ENCODE measurements at places on chromosomes 1 and 21. TPM values are rescaled to one million over a fixed set of nuclear protein-coding genes. Genes with fewer than 3 reads are reported as not detected.

DNA sequence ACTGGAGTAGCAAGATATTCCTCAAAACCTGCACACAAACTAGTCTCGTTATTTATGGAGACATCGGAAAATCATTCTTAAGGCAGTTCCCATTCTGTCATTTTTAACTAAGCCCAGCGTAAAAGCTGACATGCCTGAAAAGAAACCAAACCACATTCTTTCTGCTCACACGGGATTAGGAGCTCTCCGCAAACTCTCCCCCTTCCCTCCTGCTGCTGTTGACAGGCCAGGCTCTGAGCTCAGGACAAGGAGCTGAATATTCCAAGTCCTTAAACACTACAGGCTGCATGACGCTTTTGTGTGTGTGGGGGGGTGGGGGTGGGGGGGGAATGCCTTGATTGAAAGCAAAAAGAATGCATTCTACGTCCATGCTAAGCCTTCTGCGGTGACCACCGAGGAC, 5.2 kb downstream of the OLIG1 start:
- DNase-seq: no peak

- DNase-seq: no peak
Observed at GRCh38 chr1:194292966-194293365, 1106.6 kb upstream of the B3GALT2 start.

GRCh38 chr1:204711103-204711946, 25.8 kb upstream of the LRRN2 start:
- DNase-seq: no peak

DNA sequence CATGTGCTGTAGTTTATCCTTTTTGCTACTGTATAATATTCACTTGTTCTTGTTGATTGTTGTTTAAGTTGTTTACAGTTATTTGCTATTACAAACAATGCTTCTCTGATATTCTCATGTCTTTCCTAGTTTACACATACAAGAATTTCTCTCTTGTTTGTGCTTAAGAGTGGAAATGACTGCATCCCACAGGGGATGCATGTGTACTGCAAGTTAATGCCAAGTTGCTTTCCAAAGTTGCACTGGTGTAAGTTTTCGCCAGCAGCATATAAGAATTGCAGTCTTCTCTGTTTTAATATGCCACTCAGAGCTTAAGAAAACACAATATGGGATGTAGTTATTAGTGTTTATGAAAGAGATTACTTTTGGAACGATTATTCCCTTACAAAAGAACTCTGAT, 97.7 kb downstream of the NEK7 start:
- no peak for DNase-seq

DNA sequence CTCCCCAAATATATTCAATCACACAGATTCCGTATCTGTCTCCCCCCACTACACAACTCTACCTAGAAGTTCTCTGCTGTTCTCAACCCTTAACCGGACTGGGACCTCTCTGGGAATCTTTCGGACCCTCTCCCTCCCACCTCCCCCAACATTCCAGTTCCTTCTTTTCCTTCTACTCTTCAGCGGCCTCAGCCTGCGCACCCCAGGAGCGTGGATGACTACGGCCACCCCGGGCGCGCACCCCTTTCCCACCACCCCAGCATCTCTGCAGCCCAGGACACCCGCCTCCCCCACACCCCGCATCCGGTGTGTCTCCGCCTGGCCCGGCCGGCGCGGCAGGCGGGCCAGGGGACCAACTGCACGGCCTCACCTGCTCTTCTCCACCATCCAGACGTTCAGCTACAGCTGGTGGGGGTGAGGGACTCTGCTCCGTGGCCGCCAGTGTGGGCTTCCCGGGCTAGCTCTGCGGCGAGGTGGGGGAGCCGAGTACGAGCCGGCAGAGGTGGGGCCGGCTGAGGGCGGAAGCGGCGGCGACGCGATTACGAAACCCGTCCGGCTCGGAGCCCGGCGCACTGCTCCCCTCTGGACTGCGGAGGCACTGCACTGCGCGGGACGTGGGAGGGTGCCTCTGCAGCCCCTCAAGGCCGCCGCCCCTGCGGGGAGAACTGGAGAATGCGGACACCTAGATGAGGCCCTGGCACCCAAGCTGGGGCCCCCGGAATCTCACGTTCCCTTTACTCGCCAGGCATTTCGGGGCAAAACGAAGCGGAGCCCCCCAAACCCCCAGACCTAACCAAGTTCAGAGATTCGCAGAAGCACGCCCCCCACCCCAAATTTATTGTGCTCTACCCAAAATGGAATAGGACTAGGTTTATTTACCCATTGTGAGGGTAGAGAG, at the start of gene CDC42SE1:
TSS of gene CDC42SE1 (minus strand) at position 514 of the 898 bp plus-strand sequence. CDS start 3,892 bp downstream, outside the sequence.
- DNase-seq: peak; percentile 88

- DNase-seq: no peak
Observed at GRCh38 chr1:222048094-222048595, 306.3 kb upstream of the DUSP10 start.

- DNase-seq: peak; percentile 43
Observed at GRCh38 chr1:214404571-214405213, 123.7 kb downstream of the SMYD2 start.

- no peak for DNase-seq
Observed at GRCh38 chr1:12059226-12059625, 3.9 kb upstream of the TNFRSF8 start.

GRCh38 chr1:178486100-178487069, 10.4 kb downstream of the CLEC20A start:
- no peak for DNase-seq

- DNase-seq: no peak
Observed at GRCh38 chr1:241839369-241839979, 8.5 kb upstream of the EXO1 start.

DNA sequence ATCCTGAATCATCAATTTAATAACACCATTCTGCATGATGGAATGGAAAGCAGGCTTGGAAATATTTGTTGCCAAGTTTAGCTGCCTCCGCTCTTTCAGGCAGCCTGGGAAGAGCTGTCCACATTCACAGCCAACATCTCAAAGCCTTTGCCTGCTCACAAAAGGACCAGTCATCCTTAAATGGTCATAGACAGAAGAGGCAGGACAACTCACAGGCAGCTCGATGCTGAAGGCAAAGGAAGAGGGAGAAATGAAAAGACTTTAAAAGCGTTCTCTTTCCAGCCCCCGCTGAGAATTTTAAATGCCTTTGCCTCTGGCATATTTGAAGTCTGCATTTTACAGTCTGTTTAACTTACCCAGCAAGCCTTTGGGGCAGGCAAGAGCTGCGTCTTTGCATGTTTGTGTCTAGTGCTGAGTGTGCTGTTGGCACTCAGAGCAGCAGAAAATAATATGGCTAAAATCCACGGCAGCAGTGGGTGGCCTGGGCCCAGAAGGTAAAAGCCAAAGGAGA, 68.9 kb downstream of the NMNAT2 start:
- no peak for DNase-seq

GRCh38 chr1:201311356-201312011, 28.2 kb downstream of the PKP1 start:
- peak; percentile 25 for DNase-seq

GRCh38 chr1:228899421-228899956, 164.2 kb downstream of the RHOU start:
- no peak for DNase-seq

DNA sequence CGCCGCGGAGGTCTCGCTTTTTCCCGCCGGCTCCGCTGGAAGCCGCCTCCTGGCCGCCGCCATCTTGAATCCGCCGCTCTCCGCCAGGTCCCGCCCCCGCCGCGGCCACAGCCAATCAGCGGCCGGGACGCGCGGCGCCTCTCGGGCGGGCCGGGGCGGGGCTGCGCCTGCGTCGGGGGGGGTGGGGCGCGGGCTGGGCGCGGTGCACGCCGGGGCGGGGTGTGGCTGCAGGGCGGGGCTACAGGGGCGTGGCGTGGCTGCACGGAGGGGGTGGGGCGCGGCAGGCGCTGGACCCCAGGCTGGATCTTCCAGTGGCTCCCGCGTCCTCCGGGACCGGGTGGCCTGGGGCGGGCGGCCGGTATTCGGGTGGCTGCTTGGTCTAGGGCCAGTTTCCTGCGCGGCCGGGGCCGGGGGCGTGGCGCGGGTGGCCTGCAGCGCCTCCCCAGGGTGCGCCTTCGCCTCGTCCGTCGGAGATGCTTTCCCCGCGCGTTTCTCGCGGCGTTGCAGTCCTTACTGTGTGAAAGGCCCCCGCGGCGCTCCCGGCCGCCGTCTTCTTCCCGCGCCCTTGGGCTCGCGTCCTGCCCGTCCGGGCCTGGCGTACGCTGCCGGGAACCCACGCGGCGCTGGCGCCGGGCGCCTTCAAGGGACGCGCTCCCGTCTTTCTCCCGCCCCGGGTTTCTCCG, 575 bp downstream of the PCNT start:
- peak; percentile 92 for DNase-seq

DNA sequence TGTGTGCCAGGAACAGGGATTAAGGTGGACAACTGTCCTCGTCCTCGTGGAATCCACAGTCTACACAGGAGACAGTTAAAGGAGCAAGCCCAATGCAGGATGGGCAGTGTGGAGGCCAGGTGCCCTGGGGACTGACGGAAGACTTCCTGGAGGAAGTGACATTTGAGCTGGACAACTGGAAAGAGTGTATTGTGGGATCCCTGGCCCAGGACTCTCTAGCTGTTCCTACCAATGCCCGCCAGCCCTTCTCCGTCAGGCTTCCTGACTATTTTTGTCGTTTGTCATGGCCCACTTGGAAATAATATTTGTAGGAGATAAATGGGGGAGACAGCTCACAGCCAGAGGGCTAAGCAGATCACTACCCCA, 235.3 kb downstream of the TOMM20 start:
- DNase-seq: no peak

DNA sequence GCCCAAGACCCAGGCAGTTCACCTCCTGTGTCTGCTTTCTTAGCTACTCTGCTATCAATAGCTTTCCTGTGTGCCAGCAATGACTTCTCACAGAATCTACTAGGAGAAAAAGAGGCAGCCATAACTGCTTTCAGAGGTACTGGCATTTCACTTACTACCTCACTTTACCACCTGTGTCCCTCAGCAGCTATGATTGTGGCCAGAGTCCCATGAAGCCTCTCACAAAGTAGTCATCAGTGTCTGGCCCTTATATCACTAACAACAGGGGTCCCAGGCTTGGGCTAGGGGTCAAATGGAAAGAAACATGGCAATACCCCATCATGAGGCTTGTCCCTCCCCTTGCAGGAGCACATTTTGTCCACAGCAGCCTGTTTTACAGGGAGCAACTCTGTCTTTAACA, 62.7 kb upstream of the EPS8L3 start:
- DNase-seq: no peak

- DNase-seq: no peak
Observed at GRCh38 chr1:244941121-244941520, 76.8 kb upstream of the HNRNPU start.

- DNase-seq: no peak
Observed at GRCh38 chr21:39430457-39430856, 15.1 kb downstream of the LCA5L start.

DNA sequence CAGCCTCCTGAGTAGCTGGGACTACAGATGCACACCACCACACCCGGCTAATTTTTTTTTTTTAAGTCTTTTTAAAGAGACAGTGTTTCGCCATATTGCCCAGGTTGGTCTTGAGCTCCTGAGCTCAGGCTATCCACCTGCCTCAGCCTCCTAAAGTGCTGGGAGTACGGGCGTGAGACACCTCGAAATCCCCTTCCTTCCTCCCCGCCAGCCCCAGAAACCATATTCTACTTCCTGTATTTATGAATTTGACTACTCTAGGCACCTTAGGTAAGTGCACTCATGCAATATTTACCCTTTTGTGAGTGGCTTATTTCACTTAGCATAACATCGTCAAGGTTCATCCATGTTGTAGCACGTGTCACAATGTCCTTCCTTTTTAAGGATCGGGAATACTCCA, 6.9 kb upstream of the LRP8 start:
- no peak for DNase-seq

Gene PBX1
- 0.99 TPM for total RNA-seq

Gene S100A10
- total RNA-seq: 127 TPM

Gene NUP210L
- total RNA-seq: under 0.01 TPM

Gene TAS1R1
- not detected for total RNA-seq

Gene CALML6
- total RNA-seq: not detected

Gene CELA2A
- not detected for total RNA-seq

Gene ACP6
- total RNA-seq: 1.4 TPM

Gene KIF17
- total RNA-seq: 17.3 TPM

Gene CATSPERE
- 1.6 TPM for total RNA-seq

Gene RBP7
- total RNA-seq: not detected

Gene C1orf115
- 92.7 TPM for total RNA-seq

All from lung microvascular endothelial cell (primary cell).